ENCODE measurements at places on chromosomes 16 and 17.

DNA sequence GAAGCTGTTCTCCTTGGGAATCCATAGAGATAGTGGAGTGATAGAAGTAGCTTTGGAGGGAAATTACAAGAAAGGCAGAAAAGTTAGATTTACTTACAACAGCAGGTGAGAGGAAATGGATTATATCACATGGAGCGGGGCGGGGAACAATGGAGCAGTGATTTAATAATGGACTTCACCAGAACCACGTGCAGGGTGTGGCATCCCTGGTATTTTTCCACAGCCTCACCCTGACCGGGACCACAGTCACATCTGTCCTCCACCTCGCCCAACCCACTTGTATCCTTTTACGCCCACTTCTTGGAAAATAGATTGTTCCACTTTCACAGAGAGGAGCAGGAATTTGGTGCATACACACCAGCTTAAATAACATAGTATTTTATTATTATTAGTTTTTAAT is 15.9 kb upstream of the CYB5B start:
- DNase-seq: no peak

DNA sequence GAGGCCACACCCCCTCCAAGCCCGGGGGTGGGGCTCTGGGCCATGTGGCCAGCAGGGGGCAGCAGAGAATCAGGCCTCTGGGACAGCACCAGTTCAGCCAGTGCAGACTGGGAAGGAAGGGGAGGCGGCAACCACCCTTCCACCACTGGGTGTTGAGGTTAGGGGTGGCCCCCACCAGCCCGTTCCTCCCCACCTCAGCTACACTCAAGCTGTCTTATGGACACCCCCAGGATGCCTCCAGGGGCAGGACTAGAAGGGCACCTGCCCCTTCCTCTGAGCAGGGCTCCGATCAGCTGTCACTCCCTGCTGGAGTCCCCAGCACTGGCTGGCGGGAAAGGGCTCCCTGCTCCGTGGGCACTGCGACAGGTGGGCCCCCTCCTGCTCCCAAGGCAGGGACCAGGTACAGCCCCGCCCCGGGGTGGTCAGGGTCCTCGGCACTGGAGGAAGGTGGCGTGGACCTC is 21.8 kb downstream of the KATNB1 start:
- peak; percentile 83 for DNase-seq

DNA sequence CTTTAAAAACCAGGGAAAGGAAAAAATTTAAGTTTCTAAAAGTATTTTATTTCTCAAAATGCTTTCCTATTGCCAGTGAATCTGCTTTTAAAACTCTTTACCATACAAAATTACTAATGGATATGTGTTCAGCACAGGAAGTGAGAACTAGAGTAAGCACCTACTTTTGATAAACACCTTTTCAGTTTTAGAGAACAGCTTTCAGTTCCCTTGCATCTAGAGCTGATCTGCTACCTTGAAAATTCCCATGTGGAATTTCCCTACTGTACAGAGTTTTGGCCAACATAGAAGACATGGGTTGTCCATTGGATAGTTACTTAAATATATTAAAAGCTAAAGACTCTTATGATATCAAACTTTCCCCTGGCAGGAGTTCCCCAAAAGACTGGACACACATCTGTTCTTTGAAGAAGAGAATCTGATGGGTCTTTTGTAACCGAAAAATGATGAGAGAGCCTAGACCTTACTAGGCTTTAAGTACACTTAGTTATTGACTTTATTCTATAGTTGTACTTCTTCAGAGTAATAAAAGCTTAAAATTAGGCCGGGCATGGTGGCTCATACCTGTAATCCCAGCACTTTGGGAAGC is 112.1 kb upstream of the CNTNAP4 start:
- DNase-seq: no peak

DNA sequence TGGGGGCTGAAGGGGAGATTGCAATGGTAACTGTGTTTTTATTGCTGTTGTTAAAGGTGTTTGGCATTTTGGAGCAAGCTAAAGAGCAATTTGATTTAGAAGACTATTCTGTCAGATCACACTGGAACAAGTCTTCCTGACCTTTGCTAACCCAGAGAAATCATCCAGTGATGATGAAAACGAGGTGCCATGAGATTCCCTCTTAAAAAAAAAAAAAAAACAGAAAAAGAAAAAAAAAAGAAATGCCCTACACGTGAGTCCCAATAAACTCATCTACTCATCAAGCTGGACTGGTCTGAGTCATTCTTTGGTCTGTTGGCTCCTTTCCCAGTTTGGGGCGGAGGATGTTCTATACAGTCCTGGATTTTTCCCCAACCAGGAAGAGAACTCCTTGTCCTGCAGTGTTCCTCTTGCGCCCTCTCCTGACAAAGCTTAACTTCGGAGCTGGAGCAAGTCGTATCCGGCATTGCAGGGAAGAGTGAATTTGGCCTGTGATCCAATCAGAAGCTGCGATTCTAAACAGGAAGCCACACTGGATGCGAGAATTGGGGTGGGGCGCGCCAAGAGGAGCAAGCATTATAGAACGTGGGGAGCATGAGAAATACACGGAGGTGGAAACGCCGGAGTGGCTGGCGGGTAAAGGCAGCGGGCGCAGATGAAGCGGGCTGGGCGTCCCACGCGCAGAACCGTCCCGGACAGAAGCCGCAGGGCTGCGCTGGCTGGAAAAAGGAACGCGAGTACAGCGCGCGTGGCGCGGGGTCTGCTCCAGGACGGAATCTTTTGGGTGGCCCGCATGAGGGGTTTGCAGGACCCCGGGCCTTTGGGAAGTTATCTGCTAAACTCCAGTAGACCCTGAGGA is 22.4 kb upstream of the CRYM start:
- DNase-seq: peak; percentile 5

DNA sequence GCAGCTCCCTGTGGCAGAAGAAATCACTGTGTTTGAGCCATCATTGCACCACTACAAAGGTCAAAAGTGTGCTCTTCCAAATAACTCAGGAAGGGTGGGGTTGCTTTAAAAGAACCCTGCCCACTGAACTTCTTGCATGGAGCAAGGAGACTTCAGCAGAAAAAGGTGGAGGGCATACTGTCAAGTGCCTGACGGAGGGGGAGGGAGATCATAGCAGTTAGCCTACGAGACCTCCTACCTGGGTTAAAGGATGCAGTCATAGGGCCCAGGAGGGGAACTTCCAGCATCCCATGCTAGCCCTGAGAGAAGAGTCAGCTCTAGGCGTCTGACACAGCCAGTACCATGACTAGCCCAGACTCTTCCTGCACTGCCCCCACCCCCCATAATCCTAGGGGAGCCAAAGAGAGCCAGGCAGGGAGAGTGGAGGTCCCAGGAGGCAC is 45.3 kb upstream of the MSI2 start:
- DNase-seq: no peak

GRCh38 chr17:35141681-35142466 is at the start of gene NLE1:
TSS of gene NLE1 (minus strand) at chr17:35142303. CDS start at chr17:35142275, 28 bp downstream.
- DNase-seq: peak; percentile 82

- no peak for DNase-seq
Measured at GRCh38 chr16:47506800-47507199, 45.7 kb downstream of the PHKB start.

DNA sequence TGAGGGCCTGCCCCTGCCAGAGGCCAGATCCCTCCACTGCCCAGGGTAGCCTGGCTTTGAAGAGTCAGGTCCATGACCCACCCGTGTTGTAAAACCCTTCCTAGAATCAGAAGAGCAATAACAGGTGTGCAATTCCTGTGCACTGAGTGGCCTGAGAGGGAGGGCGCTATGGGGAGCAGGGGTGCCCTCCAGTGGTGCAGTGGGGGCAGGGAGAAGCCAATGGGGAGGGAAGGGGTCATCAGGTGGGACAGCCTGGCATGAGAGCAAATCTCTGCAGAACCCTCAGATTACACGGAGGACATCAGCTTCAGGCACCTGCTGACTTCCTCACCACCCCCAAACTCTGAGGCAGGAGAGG is 72.9 kb upstream of the ZNF469 start:
- DNase-seq: no peak

- no peak for DNase-seq
Measured at GRCh38 chr16:85162478-85163277, 50.4 kb upstream of the CIBAR2 start.

GRCh38 chr16:24116046-24116776 is 139.9 kb upstream of the CACNG3 start:
- DNase-seq: no peak

DNA sequence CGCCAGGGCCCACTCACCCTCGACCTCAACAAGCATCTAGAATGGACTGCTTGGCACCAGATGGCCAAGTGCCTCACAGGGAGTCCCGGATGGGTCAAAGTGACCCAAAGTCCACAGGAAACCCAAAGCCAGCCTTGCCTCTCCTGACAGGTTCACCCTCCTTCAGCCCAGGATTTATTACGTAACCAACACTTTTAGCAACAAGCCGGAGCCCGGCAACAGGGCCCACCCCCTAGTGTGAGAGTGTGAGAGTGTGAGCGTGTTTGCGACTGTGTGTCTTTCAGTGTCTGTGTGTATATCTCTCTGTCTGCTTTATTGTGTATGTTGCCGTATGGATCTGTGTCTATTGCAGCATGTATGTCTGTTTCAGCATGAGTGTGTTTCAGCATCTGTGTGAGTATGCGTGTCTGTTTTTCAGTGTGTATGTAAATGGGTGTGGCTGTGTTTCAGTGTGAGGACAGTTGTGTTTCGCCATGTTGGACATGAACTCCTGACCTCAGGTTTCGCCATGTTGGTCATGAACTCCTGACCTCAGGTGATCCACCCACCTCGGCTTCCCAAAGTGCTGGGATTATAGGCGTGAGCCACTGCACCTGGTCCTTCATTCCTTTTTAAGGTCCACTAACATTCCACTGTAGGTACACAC is 13.7 kb upstream of the PEMT start:
- no peak for DNase-seq

GRCh38 chr16:67245674-67246080 is 1.6 kb downstream of the FHOD1 start:
- no peak for DNase-seq

DNA sequence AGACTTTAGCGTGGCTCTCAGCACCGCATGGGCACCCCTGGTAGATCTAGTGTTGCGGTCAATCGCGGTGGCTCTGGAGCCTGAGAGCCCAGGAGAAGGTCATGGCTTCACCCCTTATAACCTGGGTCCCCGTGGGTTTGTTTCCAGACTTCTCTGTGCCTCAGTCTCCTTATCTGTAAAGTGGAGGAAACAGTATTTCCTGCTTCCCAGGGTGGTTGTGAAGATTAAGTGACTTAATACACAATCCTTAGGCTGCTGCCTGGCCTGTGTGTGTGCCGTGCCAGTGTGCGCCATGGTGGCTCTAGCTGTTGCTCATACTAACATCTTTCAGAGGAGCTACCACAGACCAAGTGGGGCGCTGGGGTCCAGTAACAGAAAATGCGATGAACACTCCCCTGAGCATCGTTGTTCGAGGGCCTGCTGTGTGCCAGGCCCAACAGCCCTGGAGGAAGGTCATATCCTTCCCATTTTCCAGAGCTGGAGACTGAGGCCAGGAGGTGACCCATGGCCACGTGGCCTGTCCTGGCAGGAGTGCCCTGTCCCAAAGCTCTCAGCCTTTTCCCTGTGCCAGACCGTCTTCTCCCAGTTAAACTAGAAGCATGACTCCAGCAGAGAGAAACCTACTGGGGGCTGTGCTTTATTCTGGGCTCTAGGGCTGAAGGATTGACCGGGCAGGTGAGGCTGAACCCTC is 70.1 kb downstream of the CMIP start:
- DNase-seq: no peak

DNA sequence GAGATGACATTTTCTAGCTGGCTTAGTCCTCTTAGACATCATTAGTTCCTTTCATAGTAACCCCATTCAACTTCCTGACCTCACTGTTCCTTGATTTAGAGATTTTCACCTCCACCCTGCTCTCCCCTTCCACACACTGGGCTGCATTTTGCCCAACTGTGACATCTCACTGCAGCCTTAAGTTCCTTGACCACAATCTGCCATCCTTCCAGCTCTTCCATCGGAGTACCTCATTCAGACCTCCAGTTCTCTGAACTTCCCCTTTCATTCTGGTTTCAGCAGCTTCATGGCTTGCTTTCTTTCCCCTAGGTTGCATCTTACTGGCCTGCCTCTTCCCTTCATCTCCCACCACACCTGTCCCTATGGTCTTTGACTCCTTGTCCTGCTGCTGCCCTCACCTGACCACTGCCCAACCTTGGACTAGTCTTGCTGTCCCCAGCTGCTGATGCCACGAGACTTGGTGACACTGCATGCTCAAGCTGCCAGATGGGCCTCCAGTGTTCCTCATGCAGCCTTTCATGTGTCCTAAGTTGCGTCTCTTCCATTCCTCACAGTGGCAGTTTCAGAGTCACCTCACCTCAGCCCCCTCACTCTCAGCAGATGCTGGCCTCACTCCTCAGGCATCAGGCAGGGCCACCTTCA is 40.8 kb downstream of the NUP88 start:
- DNase-seq: no peak

- no peak for DNase-seq
Measured at GRCh38 chr16:67445913-67446907, 15.3 kb downstream of the HSD11B2 start.

- DNase-seq: no peak
Measured at GRCh38 chr17:51692917-51693316, 432.6 kb downstream of the UTP18 start.

DNA sequence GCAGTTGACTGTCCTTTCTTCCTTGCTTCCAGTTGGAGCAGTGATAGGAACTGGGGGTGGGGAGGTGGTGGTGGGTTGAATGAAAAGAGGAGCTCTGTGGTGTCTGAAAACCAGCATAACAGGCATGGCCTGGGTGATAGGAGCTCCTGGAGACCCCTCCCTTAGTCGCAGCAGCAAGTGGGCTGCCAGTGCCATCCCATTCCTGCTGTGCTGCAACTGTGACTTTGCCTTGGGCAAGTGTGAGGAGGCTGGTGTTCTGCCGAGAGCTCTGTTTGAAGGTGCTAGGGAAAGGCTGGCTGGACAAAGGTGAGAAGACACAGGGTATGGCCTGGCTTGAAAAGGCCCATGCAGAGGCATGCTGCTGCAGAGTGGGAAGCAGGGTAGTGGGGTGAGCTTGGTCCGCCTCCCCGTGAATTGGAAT is 2.7 kb upstream of the CDK5R1 start:
- no peak for DNase-seq

DNA sequence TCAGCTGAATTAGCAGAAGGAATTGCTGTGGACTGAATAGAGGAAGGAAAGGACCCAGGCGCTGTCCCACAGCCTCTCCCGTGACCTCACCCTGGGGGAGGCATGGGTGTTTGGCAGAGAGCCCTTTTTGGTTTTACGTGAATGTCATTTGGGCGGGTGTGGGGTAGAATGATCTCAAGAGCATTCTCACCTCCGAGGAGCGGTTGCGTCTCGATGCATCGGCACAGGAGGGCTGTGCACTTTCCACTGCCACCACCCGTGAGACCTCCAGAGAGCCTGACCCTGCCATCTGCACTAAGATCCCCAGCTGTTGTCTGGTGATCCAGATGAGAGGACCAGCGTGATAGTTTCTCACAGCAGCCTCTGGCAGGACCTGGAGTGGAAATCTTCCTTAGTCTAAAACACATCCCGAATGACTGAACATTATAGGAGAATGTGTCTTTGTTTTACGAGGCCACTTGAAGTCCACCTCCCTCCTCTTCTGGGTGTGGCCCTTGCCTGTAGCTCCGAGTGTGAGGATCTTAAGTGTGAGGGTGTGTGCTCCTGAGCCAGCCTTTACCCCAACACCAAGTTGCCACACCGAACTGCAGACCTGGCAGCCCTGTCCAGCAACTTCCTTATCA is 29.3 kb downstream of the FOXK2 start:
- DNase-seq: no peak
